HuH-7.5 (cell line): ENCODE measurements at places on chromosomes 3 and 15.

DNA sequence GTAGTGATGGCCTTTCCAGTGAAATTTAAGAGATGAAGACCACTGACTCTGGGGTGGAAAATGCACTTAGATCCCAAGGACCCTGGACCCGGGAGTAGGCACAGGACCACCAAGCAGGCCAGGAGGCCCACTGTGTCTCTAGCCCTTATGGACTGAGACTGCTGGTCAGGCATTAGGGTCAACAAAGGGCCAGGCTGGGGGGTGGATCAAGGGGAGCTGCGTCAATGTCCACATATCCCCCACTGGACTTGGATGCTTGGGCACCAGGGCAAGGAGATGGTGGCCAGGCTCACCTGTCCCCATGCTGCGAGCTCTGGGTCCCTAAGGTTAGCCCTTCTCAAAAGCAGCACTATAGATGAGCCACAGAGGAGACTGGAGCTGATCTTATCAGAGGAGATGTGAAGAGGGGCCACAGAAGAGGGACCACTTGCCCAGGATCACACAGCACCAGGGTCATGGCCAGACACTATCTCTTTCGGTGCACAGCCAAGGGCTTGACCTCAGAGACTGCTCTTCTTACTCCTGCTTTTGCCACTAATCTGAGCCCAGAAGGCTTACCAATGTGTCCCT is 14.7 kb downstream of the RAB6B start:
- DNase-seq = no peak

DNA sequence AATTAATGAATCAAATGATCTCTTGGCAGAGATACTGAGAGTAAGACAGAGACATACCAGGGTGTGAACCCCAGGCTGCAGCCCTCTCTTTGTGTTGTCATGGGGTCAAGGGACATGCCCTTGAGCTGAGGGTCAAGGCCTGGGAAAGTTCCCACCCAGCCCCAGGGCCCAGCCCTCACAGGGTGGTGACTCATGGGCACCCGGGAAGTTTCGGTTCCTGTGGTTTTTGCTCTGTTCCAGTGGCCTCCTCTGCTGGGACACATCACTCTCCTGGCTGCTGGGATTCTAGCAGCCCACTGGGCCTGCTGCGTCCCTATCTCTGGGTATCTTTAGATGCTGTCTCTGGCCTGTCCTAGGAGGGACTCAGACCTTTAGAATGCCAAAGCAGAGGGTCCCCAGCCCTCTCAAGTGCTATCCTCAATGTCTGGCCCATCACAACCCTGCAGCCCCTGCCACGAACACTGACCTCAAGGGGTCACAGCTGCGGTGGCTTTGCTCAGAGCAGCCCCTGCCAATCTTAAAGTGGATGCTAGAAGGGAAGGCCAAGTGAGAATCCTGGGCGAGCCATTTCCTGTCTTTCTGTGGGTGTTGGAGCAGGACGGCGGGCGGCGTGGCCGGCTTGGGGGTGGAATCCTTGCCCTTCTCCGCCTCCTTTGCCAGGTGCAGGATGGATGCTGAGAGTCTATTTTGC is 148.4 kb upstream of the TLE3 start:
- no peak for DNase-seq

DNA sequence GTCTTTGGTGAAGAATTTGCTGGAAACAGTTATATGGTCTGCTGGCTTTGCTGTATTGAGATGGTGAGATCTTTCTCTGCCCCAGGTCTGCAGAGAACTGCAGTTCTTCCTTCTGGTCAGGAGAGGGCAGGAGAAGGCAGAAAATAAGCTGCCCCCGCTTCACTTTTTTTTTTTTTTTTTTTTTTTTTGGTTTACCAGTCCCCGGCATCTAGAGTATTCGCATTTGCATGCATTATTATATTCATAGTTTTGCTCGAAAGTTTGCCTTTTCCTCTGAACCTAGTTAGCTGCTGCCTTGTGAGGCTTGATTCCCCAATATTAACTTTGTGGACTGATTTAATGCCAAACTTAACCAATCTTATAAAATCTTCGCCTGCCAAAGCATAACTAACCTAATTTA is 10.6 kb upstream of the PARL start:
- peak; percentile 45 for DNase-seq

GRCh38 chr15:48962662-48963523 is 826 bp downstream of the SHC4 start:
- no peak for DNase-seq

DNA sequence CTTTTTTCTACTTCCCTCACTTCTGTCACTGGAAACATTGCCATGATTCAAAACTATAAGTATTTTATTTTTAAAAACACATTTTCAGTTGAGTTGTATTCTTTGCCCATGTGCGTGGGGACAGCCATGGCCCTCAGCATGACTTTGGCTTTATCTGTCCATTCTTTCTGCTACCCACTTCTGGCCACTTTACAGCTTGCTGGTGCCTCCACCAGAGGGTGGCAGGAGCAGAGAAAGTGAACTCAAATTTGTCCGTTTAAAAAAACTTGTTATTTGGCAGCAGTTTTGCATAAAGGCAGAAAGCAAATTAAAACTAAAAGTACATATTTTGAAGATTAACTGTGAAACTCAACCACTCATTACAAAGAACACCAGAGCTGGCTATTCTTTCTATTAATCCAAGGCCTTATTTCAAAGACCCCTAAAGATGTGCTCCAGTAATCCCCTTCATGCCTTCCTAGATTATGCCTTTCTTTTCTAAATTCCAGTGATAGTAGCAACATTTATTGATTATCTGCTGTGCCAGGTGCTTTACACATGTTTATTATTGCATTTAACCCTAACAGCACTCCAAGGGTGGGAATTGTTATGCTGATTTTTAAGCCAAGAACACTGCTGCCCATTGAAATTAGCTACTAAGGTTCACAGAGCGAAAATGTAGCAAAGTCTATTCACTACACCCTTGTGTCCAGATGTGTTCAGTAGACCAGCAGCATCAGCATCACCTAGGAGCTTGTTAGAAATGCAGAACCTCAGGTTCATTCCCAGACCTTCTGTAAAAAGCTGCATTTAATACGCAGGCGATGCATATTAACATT is 134.8 kb downstream of the THRB start:
- DNase-seq = no peak

DNA sequence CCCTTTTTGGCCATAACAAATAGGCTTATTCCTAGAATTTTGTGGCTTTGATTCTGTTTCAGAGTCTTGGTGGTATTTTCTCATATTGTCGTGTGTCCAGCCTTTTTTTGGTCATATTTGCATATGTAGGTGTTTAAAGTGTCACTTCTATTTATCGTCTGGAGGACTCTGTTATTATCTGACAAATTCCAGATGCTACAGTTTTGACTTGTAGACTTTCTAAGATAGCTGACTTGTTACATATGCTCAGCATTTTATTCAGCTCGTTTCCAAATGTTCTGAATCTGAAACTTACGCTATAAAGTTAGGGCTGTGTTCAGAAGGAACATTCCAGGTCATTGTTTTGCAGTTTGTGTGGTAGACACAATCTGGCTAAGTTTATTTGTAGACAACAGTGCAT is 1.9 kb downstream of the PPP4R2 start:
- DNase-seq = no peak

DNA sequence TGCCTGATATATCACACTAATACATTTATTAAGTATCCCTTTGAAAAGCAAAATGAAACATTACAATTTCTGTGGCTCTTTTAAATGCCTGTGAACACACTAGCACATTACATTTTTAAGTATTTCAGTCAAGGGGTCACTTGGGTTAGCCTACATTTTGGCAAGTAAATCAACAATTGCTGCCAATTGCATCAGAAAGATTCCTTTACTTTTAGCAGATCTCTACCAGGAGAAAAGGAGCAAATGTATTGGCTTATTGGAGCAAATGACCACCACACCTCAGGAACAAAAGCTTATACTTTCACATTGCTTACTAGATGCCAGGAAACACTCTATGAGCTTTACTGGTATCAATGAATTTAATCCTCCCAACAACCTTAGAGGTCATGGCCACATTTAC is 947.1 kb downstream of the FHIT start:
- no peak for DNase-seq

DNA sequence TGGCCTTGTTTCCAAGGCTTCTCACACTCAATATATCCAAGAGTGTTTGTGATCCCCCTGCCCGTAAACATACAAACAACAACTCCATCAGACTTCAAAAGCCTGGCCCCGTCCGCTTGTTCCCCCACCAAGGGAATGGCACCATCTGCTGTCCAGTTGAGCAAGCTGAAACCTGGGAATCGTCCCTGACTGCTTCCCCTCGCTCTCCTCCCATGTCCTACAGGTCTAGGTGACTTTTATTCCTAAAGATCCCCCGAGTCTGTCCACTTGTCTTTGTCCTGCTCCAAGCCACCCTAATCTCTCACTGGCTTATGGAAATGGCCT is 27.9 kb upstream of the FAM174B start:
- DNase-seq = no peak

GRCh38 chr3:182323126-182323700 is 470.1 kb upstream of the ATP11B start:
- no peak for DNase-seq

GRCh38 chr15:37032091-37032775 is 68.1 kb downstream of the MEIS2 start:
- no peak for DNase-seq

DNA sequence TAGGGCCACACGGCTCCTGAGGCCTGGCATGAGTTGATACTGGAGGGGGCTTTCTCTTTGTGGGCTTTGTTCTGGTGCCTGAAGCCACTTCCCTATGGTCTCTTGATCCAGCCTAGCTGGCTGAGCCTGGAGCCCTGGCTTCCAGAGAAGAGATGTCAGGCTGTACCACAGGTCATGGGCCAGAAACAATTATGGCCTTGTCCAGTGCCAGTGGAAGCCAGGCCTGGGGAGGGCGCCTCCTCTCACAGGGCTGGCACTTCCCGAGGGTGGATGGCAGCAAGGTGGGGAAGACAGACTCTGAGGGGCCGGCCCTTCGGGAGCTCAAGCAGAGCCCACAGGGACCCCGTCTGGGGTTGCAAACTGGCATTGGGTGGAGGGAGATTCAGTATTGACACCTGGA is 34.9 kb upstream of the ACAD9 start:
- no peak for DNase-seq

DNA sequence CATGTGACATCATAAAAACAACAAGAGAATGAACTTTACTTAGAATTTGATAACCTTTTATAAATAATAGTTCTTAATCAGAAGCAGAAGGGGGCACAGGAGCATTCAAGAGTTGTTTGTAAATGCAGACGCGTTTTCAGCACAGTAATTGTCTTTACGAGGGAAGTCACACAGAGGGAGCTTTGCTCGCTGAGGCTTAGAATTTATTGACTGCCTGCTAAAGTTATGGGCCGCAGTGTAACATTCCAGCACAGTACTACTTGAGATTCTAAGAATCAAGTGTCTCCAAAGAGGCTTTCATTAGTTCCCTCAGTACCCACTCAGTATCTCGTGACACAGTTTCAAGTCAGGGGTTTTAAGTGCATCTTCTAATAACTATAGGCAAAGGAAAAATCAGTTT is 288.7 kb downstream of the NR2F2 start:
- DNase-seq = no peak

DNA sequence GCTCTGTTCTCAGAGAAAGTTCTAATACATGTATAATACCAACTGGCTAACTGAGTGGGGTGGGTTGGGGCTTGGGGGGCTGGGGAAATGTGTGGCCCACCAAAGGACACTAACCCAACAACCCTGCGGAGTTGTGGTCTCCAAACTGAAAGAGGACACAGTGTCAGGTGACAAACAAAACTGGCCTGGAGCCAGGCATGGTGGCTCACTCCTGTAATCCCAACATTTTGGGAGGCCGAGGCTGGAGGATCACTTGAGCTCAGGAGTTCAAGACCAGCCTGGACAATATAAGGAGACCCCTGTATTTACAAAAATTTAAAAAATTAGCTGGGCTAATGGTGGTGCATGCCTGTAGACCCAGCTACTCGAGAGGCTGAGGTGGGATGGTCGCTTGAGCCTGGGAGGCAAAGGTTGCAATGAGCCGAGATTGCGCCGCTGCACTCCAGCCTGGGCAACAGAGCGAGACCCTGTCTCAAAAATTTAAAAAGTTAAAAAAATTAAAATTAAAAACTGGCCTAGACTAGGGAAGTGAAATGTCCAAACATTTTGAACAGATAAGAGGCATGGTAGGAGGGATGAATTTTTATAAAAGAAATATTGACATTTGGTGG is 31.7 kb upstream of the SRP14 start:
- no peak for DNase-seq

DNA sequence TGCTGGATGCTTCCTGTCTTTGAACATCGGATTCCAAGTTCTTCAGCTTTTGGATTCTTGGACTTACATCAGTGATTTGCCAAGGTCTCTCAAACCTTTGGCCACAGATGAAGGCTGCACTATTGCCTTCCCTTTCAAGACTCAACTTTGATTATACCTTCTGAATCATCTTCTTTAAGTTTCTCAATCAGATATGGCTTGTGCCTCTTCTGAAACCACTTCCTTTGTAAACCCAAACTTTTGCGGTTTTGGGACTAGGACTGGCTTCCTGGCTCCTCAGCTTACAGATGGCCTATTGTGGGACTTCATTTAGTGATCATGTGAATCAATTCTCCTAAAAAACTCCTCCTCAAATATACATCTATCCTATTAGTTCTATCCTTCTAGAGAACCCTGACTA is 47.1 kb upstream of the CADPS start:
- no peak for DNase-seq

GRCh38 chr3:147408188-147409100 is 721 bp upstream of the ZIC1 start:
- no peak for DNase-seq

DNA sequence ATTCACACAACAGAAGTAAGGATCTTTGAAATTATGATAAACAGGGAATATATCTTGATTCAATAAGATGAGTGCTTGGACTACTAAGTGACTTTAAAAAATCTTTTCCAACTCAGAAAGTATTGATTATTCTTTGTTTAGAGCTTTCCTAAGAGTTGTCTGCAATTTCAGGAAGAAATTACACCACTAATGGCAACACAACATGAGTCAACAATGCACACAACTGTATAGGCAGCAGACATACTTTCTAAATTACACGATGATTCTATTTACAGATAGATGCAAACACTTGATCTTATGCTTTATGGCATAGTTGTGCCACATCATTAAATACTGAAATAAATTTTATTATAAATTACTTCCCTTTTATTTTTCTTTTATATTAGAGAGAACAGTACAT is 4.4 kb downstream of the NAA50 start:
- no peak for DNase-seq

DNA sequence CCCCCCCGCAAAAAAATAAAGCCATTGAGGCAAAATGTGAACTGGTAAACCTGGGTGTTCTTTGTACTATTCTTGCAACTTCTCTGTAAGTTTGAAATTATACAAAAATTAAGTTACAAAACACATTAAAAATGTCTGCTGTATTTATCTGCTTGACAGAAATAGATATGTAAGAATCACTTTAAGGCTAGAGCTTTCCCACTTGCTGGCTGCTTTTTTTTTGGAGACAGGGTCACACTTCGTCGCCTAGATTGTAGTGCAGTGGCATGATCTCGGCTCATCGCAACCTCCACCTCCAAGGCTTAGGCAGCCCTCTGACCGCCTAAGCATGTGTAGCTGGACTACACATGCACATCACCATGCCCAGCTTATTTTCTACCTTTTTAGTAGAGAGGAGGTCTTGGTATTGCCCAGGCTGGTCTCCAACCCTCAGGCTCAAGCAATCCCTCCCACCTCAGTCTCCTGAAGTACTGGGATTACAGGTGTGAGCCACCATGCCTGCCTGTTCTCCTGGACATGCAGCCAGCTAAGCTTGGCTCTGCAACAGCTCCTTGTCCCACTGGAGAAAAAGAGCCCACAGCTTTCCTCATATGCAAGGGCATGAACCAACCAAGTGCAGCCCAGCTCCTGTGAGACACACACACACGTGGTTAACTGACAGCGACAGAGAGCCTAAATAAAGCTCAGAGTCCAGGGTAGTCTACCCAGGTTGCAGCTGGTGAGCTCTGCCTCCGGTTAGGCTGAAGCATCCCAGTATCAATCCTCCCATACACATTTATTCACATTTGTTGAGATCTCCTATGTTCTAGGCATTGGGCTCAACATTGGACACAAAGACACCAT is 4.5 kb downstream of the RPS17 start:
- no peak for DNase-seq
